ENCODE measurements at places on chromosomes 5 and 9.
A peak's percentile ranks its signal among the peaks of the same experiment; 100 is the strongest.

GRCh38 chr9:15867988-15868387 is 315.1 kb downstream of the CCDC171 start:
- no peak for DNase-seq

GRCh38 chr5:61306531-61307131 is 25.4 kb upstream of the ZSWIM6 start:
- DNase-seq: peak; percentile 82

DNA sequence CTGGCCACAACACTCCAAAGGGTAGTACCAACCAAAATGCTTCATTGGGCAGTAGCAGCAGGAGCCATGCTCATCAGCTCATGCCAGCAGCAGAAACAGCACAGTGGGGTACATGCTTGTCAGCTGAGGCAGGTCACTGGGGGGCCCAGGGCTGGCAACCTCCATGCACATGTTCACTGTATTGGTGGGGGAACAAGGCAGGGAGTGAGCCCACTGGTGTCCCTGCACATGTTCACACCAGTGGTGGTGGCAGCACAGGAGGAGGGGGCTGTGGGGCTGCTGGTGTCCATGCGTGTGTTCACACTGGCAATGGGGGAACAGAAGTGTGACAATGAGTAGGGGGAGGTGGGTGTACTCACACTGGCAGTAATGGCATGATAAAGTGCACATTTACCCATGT is 254.3 kb upstream of the KIF2A start:
- DNase-seq: no peak

GRCh38 chr5:18051953-18052352 is 417.7 kb downstream of the TAF11L14 start:
- no peak for DNase-seq

GRCh38 chr9:68454579-68455334 is 85.9 kb downstream of the TMEM252 start:
- no peak for DNase-seq

- peak; percentile 27 for DNase-seq
Measured at GRCh38 chr5:68290260-68290674, 74.7 kb downstream of the PIK3R1 start.

- no peak for DNase-seq
Measured at GRCh38 chr5:61463596-61463995, 131.5 kb downstream of the ZSWIM6 start.

DNA sequence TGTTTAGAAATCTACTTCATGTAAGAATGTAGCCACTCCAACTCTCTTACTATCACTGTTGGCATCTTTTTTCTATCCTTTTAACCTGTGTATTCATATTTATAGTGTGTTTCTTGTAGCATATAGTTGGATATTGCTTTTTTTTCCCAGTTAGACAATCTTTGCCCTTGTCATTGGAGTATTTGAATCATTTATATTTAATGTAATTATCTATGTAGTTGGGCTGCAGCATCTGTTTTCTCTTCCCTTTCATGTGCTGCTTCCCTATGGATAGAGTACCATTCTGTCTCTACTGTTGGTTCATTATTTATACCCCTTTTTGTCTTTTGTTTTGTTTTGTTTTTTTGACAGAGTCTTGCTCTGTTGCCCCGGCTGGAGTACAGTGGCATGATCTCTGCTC is 45.2 kb upstream of the PPP2CA start:
- no peak for DNase-seq

DNA sequence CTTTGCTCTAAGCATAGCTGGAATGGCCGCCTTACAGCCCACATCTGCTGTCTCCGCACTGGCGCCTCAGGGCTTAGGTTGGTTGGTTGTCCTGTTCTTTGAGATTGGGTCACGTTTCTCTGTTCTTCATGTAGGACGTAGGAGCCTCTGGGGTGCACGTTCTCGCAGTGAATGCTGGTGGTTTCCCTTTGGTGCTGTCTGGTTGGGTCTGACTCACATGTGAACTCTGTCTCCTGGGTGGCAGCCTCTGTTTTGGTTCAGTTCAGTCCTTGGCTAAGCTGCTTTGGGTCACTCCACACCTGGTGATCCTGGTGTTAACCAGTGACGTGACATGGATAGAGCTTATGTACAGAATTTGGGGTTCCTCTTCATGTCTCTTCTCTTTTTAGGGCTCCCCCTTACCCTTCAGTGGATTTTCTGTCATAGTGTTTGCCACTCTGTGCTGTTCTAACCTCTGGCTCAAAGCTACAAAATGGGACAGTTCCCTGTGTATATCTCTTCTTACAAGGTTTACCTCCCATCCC is 12.6 kb upstream of the LPCAT1 start:
- DNase-seq: peak; percentile 31

DNA sequence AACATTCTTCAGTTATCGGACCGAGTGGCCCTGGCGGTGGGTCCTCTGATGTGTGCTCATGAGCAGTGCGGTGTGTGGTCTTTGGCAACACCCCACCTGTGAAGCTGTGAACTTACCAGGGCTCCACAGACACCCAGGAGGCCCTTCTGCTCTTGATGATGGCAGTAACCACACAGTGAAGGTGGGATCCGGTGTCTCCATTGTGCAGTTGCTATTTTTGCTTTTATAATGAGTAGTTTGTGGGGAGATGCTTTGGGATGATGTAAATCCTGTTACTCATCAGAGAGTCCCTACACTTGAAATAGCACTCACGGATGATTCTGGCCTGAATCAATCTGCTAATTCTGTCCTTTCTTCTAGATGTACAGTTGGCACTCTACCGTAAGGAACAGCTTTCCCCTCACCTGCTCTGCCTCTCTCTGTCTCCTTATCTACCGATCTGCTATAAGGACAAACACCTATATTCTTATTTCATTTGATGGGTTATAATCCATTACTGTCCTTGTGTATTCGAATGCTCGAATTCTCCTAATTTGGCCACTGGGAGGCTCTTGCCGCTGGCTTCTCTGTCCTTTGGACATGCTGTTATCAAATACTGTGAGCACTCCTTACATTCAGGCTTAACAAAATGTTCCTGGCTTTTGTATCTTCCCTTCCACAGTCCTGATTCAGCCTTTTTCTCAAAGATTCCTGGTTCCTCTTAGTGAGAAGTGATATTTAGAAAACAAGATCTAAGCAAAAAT is 20.2 kb downstream of the ATPSCKMT start:
- peak; percentile 14 for DNase-seq

GRCh38 chr5:74257645-74258313 is 382.7 kb downstream of the ENC1 start:
- peak; percentile 41 for DNase-seq

GRCh38 chr9:38311382-38312270 is 80.9 kb upstream of the ALDH1B1 start:
- DNase-seq: no peak

- no peak for DNase-seq
Measured at GRCh38 chr5:84585218-84585617, 200.5 kb upstream of the EDIL3 start.

- peak; percentile 64 for DNase-seq
Measured at GRCh38 chr9:87878989-87879511, 3.6 kb upstream of the SPATA31E1 start.

- DNase-seq: no peak
Measured at GRCh38 chr9:116674210-116674980, 12.7 kb upstream of the TRIM32 start.

DNA sequence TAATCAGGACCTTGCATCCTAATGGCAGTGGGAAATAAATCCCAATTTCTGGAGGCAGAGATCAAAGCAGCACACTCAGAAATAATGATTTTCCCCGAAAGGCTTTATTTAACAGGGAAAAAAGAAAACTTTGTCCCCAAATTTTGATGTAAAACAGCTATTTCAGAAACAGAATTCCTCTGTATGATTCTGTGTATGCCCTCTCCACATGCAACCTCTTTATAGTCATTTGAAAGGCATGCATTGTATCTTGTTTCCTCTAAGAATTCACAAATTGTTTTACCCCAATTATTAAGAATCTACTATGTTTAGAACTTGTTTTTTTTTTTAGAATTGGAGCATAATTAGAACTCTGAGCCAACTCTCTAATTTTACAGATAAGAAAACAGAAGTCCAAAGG is 2.7 kb upstream of the PTAR1 start:
- DNase-seq: no peak

DNA sequence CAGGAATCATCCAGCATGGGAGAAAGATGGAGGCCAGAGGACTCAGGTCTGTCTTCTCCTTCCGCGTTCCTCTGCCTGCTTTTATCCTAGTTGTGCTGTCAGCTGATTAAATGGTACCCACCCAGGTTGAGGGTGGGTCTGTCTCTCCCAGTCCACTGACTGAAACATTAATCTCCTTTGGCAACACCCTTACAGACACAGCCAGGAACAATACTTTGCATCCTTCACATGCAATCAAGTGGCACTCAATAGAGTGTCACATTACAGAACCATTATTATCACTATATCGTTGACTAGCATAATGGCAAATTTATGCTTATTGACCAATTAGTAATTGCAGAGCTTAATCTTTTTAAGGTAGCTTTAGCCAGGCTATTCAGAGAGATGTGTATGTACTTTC is 64.8 kb downstream of the UNC13B start:
- DNase-seq: no peak

DNA sequence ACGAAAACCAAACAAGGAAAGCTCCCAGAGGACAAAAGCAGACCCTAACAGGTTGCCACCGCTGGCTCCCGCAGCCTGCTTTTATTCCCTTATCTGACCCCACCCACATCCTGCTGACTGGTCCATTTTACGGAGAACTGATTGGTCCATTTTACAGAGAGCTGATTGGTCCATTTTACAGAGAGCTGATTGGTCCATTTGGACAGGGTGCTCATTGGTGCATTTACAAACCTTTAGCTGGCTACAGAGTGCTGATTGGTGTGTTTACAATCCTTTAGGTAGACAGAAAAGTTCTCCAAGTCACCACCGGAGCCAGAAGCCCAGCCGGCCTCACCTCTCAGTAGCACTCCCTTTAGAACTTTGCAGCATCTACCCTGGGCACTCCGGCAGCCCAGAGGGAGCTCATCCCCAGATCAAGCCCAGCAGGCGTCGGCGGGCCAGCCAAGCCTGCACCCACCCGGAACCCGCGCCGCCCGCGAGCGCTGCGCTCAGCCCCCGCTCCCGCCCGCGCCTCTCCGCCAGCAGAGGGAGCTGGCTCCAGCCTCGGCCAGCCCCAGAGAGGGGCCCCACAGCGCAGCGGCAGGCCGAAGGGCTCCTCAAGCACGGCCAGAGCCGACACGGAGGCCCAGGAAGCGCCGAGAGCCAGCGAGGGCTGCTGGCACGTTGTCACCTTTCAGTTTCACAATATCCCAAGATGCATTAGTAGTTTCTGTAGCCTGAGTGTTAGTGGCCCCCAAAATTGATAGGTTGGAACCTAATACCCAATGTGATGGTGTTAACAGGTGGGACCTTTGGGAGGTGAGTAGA is 35.3 kb upstream of the CLPTM1L start:
- DNase-seq: no peak

DNA sequence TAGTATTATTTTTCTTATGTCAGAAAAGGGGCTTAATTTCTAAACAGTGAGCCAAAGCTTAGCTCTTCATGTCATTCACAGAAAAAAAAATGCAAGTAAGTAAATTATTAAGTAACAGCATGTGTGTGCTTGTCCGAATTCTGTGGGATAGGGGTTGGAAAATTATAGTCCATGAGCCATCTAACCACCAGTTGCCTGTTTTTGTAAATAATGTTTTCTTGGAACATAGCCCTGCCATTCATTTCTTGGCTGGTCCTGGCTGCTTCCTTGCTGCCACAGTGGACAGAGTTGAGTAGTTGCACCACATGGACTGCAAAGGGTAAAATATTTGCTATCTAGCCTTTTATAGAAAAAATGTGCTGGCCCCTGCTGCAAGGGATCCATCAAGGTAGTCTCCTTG is 513.7 kb upstream of the WWC1 start:
- DNase-seq: peak; percentile 59

DNA sequence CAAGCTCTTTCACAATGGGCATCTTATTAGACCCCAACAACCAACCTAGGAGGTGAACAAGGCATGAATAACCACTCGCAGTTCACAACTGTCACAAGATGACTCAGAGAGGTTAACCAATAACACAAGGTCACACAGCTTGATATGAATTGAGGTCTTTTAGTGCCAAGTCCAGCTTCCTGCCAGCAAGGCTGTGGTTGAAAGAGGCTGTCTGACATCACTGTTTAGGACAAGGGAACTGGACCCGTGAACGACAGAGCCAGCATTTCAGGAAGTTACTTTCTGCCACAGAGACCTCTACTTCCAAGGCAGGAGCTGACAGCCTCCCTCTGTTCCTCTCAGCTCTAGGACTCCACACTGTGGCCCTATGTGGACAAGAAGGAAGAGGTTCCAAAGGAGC is 53.4 kb upstream of the ALDH1B1 start:
- DNase-seq: peak; percentile 9

DNA sequence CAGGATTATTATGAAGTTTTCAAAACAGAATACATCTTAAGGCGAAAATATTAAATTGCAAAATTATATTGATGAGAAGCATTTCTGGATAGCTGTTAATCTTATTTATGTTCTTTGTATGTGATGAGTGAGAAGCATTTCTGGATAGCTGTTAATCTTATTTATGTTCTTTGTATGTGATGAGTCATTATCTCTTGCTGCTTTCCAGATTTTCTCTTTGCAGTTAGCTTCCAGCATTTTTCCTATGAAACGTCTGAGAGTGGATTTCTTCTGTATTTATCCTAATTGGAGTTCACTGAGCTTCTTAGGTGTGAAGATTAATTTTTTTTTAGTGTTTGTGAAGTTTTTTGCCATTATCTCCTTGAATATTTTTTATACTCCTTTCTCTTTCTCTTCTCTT is 8.2 kb downstream of the TMEM232 start:
- DNase-seq: no peak

DNA sequence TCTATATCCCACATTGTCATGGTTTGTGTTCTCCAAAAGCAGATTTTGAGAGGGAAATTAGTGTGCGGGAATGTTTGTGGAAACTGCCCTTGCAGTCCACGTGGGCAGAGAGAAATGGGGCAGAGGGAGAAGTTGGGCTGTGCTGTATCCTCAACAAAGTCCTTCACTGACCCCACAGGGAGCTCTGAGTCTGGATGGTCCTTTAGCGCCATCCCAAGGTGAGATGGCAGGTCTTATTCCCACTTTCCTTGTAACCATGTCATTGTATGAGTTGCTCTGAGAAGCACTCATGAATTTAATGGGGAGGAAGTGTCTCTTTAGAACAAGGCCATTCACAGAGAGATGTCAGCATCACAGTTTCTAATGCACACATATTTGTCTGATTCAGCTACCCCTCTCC is 127.1 kb downstream of the ANKRD18B start:
- DNase-seq: no peak

GRCh38 chr9:105887679-105888078 is 193.3 kb downstream of the TMEM38B start:
- DNase-seq: no peak

GRCh38 chr5:95803271-95804148 is 19.0 kb downstream of the GLRX start:
- no peak for DNase-seq

DNA sequence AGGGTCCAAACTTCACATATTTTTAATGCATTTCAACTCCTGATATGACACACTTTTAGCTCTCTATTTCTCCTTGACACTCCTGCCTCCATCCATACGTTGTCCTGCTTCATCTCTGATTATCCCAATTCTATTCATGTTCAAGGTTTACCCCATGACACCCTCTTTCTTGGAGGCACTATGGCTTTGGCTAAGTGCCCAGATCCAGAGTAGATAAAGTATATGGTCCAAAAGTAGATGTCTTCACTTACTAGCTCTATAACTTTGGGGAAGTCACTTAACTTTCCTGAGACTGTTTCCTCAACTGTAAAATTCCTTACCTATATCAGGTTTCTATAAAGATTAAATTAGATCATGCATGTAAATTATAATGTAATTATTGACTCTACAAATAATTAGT is 36.1 kb downstream of the SLC22A5 start:
- DNase-seq: no peak
